SK-N-MC (cell line): ENCODE measurements at places on chromosomes 2 and 18.

DNA sequence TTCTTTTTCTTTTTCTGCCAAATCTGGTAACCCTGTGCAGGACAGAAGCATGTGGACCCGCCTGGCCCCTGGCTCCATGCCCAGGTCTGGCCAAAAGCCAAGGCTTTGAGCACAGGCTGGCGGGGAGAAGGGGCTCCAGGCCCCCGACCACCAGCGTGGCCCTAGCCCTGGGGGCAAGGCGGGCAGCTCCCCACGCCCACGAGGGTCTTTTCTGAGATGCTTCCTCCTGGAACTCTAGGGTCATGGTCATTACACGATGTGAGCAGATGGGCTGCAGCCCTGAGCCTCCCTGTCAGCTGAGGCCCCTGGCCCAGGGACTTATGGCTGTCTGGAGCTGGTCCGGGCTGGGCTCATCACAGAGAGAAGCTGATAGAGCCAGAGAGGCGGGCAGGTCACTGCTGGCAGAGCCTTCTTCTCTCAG is 5.7 kb upstream of the OTOS start:
- DNase-seq = no peak

DNA sequence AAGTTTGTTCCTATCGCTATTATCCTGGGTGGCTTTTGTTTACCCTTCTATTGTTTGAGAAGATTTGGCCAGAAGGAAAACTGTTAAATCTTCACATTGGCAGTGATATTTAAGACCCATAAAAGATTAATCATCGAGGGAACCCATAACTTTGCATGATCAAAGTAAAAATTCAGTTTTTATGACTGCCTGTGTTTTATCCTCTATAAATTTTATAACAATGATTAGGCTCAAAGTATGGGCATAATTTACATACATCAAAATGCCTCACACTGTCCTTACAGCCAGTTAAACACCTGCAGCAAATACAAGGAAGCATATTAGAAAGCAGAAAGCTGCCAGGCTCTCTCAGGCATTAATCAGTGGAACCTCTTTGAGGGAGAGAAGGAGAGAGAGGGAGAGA is 289.1 kb downstream of the ICOS start:
- DNase-seq = no peak

- no peak for DNase-seq
Observed at GRCh38 chr2:26333293-26333692, 12.7 kb upstream of the SELENOI start.

DNA sequence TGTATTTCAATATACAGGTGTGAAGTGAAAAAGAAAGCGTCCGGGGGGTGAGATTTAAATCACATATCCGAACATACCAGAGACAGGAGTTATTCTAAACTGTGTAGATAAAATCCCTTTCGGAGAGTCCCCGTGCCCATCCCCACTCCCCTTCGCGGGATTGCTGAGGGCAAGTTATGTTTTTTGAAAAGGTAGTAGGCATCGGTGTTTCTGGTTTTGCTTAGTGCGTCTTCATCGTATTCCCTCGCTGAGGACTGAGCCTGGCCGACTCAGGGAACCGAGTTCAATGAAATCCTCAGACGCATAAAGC is 583.4 kb downstream of the ZEB2 start:
- no peak for DNase-seq

- no peak for DNase-seq
Observed at GRCh38 chr2:11540148-11540995, 6.5 kb downstream of the GREB1 start.

- no peak for DNase-seq
Observed at GRCh38 chr2:137800386-137800785, 163.9 kb upstream of the HNMT start.

- no peak for DNase-seq
Observed at GRCh38 chr2:179605341-179605740, 256.1 kb downstream of the ZNF385B start.

- DNase-seq = no peak
Observed at GRCh38 chr2:165796819-165797530, 2.9 kb upstream of the GALNT3 start.

DNA sequence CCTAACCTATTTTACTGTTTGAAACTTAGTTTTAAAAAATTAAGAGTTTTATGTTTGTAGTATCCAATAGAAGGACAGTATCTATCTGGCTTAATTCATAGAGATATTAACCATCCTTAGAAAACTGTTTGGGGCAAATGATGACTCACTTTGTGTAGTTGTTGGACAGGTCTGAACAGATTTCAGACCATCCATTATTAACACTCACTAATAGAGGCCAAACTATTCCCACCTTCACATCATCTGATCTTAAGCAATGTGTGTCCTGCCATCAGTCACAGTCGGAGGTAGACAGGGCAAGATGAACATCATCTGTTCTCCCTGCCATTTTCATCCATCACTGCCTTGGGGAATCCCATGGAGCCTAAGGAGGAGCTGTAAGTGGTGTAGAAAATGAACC is 164.6 kb upstream of the DCC start:
- no peak for DNase-seq

DNA sequence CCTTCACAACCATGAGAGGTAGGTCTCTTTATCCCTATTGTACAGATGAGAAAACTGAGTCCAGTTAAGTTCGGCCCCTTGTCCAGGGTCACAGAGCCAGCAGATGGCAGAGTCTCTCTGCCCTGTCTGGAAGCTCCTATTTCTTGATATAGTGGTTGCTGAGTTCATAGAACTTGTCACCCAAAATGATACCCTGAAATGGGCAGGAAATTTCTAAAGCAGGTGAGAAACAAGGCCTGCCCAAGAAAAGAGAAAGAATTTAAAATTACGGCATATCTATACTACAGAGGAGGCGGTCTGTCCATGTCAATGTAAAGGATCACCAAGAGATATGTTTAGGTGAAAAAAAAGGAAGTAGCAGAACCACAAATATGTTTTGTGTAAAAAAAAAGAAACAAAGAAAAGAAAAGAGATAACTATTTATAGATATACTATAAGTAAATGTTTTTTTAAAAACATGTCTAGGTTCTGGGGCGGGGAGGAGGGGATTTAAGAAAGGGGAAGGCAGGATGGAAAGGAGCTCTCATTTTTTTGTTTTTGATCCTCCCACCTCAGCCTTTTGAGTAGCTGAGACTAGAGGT is 39.8 kb downstream of the MYO7B start:
- no peak for DNase-seq

DNA sequence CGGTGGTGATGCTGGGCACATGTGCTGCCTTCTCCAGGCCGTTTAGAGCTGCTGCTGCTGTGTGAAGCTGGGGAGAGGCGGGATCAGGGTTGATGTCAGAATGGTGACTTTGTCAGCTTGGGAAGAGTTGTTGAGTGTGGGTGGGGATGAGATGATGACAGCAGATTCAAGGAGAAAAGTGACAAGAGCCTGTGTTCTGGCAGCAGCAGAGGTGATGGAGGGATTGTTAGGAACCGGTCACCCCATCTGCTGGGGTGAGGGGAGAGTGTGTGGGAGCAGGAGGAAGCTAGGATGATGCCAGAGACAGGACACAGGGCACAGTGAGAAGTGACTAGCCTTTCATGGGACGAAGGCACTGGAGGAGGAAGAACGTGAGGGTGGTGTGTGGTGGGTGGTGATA is 345.5 kb downstream of the RNF144A start:
- no peak for DNase-seq

DNA sequence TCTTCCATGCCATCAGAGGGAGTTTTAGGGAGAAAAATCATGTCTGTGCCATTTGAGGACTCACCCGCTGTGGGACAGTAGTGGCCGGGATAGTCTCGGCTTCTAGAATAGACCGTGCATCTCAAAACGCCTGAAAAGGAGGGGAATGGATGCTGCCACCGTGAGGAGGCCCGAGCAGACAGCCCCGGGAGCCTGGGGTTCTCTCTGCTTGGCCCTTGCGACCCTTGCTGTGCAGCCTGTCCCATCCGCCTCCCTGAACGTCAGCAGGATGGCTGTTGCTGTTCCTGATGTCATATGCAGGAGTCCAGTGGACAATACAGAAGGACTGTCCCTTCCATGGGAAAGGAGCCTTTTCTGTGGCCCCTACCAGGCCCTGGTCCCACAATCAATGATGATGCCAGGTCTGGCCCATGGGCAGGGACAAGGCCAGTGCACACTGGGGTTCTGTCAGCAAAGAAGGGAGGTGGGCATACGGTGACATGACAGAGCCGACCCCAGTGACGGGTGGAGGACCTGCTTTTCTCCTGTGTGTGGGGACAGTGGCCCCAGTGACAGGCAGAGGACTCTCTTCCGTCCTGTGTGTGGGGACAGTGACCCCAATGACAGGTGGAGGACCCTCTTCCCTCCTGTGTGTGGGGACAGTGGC is 58.8 kb downstream of the ACKR3 start:
- no peak for DNase-seq

GRCh38 chr2:100568989-100569388 is 6.2 kb downstream of the PDCL3 start:
- DNase-seq = no peak

DNA sequence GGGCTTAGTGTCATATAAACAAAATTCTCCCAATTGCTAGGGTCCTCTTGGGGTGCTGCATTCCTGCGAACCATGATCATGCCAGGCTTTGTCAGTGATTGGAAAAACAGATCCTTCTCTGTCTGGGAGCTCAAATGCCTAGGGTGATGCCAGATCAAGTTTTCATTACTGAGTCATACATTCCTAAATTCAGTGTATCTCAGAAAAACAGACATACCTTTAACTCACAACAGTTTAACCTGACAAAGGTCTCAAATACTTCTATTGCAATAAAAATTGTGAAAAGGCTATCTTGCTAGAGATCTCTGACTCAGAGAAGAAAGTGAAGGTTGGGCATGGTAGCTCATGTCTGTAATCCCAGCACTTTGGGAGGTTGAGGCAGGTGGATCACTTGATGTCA is 86.9 kb downstream of the SH3YL1 start:
- no peak for DNase-seq

DNA sequence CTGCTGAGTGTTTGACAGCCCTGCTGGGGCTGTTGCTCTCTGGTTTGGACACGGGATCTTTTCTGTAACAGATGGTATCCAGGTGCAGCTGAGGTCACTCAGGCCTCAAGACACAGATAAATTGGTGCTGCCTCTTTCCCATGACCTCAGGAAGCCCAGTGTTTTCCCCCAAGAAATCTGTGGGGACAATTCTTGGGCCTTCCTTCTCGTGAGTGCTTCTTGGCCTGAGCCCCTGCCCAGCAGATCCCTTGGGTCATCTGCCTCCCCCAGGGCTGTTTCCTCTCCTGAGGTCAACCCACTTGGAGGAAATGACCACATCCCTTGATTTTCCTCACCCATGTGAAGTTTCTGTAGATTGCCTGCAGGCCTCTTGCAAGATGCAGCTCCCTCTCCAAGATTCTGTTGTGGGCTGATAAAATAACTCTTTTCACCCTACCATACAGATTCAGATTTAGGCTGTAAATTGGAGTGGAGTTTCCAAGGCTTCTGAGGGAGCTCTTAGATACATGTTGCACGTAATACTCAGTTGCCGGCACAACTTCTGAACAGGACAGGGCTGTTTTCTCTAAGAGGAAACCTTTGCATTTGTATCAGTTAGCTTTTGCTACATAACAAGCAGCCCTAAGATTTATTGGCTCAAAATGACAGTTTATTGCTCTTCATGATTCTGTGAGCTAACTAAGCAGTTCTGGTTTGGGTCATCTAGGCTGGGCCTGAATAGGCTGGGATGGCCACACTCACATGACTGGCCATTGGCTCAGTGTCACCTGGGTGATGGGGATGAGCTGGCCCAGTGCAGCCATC is 13.1 kb downstream of the ZAP70 start:
- DNase-seq = no peak

GRCh38 chr2:53969968-53970723 is 647 bp downstream of the PSME4 start:
- DNase-seq = no peak

DNA sequence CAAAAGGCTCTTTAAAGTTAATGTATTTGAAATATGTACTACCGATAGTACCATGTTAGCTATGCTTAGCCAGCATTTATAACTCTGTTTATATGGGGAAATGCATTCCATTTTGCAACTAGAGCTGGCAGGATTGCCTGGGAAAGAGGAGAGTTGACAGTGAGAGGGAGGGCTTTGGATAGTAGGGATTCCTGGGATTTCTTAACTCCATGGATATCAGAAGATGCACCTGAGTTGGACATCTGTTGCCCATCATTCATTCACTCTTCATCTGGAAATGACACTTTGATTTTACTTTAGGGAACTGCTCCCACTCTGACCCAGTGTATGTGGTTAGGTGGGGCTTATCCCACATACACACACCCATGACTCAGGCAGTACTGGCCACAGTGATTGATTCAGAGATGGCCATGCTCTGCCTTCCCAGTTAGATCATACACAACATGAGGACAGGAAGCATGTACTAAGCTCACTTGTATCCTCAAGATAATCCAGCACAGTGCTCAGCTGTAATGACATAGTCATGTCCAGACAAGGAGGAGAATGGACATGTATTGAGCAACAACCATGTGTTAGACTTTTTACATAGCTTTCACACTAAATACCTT is 248.8 kb downstream of the MREG start:
- no peak for DNase-seq

DNA sequence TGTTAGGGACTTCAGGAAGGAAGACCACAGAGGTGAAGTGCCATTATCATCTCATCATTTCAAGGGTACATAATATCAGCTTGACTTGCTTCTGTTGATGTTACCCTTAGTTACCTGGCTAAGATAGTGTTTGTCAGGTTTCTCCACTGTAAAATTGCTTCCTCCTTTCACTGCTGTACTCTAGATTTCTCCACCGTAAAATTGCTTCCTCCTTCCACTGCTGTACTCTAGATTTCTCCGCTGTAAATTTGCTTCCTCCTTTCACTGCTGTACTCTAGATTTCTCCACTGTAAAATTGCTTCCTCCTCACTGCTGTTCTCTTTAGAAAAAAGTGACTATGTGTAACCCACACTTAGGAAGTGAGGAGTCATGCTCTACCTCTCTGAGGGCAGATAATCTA is 1460.3 kb downstream of the SUCLG1 start:
- DNase-seq = no peak

DNA sequence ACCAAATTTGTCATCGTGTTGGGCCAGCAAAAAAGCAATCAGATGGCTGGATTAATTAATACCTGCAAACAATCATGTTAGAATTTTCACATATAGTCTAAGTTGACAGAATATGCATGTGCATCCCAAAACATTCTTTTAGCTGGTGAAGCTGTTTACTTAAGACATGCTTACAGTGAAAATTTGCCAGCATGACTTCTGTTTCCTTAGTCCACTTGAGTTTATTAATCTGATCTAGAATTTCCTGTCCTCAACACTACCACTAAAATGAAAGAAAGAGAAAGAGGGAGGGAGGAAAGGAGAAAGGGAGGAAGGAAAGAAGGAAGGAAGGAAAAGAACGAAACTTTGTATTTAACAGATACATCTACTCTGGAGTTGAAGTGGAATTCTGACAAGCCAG is 2109.9 kb upstream of the PIK3C3 start:
- no peak for DNase-seq
